ENCODE measurements at places on chromosomes 2 and 18. TPM values are rescaled to one million over a fixed set of nuclear protein-coding genes. Genes with fewer than 3 reads are reported as not detected.

CD302 gene
- 59.7 TPM for polyA plus RNA-seq

OR6B2 gene
- not detected for polyA plus RNA-seq

DNA sequence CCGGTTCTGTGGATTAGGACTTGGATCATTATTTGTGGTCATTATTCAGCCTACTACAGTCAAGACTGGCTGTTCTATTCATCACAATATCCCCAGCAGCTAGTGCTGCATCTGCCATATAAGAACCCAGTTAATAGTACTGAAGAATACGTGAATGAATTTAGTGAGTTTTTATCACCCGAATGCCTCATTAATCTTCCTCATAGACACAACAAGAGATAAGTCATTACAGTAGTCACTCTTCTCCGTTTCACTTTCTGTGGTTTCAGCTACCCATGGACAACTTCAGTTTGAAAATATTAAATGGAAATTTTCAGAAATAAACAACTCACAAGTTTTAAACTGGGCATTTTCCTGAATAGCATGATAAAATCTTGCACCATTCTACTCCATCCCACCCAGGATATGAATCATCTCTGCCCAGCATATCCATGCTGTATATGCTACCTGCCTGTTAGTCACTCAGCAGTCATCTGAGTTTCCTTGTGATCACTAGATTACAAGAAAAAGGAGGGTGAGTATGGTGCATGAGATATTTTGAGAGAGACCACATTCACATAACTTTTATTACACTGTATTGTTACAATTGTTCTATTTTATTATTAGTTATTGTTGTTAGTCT lies 363.7 kb upstream of the CHAC2 start:
- DNase-seq = no peak

GRCh38 chr2:239787538-239788050 lies 237.5 kb downstream of the NDUFA10 start:
- no peak for DNase-seq

DNA sequence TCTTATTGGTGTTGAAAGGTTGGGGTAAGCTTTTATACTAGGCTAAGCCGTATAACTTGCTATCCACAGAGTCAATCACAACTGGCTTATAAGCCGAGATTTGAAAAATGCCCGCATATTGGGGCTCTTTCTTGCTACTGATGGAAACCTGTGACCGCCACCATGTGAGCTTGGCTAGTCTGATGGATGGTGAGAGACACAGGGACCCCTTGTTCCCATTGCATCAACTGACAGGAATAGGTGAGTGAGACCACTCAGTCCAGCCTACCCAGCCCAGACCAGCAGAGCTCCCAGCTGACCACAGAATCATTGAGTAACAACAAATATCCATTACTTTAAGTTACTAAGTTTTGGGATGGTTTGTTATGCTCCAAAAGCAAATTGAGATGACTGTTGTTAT lies 676.4 kb upstream of the HS6ST1 start:
- no peak for DNase-seq

- DNase-seq = no peak
These were observed 218.1 kb downstream of the ALK start for GRCh38 chr2:29703336-29703735.

GRCh38 chr2:124382067-124382618 lies 357.1 kb downstream of the CNTNAP5 start:
- no peak for DNase-seq

DNA sequence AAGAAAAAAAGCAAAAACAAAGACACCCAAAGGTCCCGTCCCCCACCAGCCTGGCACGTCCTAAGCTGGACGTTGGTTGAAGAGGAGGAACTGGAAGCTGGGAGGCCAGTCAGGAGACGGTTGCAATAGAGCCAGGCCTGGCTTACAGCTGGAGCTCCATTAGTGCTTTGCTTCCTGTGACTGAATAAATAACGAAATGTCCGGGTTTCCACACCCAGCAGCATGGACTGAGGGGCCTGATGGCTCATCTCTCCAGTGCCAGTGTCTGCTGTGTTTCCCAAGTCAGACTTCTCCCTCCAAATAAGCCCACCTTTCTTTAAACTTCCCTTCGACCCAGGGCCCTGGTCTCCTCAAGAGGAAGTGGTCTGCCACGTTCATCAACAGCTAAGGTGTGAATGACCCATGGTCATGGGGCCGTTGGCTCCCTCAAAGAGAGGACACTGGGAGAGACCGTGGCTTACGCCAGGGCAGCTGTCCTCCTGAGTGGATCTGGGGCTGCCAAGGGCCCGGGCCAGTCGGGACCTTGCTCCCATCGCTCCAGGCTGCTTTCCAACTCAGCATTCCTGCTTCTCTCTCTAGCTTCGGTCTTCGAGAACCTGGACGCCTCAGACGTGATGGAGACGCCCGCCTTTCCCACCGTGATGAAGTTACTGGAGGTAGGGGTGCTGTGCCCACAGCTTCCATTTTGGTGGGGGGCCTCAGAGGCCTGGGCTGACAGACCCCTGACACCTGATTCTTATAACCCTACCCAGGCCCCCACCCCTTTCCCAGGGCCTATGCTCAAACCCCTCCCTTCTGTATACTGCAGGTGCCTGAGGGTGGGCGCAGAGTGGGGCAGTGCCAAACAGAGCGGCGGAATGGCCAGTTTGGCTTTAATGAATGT lies 44.9 kb downstream of the MYO7B start:
- no peak for DNase-seq

DNA sequence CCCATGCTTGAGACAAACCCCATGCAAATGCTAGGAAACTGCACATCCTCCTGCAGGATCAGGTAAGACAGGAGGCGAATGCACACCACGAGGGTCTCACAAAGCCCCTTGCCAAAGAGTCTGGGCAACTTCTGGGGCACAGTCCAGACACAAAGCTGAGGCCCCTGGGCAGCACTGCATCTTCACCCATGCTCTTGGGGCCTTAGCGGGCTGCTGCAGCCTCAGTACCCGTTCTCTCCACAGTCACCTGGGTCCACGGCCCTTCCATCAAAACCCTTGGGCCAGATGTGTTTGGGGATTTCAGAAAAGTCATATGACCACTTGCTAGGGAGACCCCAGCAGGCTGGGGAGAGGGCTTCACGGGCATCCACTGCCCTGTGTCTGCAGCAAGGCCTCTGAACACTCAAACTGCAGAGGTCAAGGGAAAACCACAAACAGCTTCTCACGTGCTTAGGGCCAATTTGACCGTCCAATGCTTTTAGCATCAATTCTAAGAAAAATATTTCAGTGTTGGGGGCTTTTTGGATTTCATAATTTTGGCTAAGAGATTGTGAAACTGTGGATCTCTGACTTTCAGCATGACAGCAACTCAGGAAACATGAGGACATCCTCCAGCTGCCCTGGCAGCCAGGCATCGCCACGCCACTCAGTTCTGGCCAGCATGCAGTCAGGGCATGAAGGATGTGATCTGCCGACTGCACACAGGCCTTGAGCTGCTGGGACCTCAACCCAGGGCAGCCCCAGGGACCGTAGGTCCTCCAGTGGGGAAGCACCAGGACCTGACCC lies 20.0 kb downstream of the PASK start:
- peak; percentile 15 for DNase-seq

All from ovary (tissue), 10 donors.